ENCODE measurements at places on chromosomes 13 and 19.

DNA sequence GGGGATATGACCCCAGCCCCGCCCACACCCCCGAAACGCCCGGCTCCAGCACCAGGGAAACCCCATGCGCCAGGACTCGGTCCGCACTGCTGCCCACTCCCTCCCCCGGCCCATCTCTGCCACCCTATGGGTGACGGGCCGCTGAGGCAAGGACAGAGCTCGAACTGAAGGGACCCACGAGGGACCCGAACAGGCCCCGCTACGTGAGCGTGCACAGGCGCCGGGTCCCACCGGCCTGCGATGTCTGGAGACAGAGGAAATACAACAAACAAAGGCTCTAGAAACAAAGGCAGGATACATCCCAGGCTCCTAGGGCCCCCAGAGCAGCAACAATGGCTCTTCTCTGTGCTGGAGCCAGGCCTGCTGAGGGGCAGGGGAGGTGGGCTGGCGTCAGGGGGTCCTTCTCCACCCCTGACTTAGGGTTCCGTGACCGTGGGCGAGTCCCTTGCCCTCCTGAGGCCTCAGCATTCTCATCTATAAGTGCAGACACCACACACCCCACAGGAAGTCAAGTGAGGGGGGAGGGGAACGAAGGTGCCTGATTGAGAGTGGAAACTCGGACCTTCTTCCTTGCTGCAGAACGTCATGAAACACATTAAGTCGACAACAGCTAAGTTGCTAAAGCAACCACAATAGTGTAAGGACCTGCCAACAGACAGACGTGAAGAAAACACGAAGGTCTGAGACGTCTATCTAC lies 3.1 kb downstream of the ABHD17A start:
- DNase-seq: no peak

GRCh38 chr19:13794398-13794756 lies 866 bp upstream of the ZSWIM4 start:
- DNase-seq: peak; percentile 99

DNA sequence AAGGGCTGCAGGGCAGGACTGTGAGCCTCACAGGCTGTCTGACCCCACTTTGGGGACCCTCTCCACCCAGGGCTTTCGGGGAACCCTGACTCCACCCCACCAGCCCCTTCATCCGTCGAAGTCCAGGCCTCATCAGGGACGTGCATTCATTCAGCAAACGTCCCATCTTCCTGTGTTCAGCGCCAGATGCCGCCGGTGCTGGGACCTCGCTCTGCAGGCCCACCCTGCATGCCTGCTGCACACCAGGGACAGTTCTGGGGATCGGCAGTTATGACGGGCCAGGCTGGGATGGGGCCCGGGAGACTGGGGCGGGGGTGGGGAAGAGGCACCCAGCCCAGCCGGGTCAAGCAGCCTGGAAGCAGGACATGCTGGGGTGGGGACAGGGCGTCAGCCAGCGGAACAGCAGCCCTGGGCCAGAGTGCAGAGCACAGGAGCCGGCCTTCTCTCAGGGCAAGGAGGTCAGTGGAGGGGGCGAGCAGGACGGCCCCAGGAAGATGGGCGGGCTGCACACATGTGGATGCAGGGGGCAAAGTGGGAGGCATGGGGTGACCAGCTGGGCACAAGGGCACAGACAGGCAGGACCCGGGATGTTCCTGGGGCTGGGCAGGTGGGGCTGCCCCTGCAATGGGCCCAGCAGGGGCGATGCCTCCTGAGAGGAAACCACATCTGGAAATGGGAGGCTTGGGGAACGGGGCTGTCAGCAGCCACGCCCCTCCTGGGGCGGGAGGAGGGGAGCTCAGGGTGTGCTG lies 5.1 kb downstream of the GAMT start:
- no peak for DNase-seq

GRCh38 chr13:81540777-81541176 lies 1199.9 kb upstream of the SPRY2 start:
- DNase-seq: no peak

DNA sequence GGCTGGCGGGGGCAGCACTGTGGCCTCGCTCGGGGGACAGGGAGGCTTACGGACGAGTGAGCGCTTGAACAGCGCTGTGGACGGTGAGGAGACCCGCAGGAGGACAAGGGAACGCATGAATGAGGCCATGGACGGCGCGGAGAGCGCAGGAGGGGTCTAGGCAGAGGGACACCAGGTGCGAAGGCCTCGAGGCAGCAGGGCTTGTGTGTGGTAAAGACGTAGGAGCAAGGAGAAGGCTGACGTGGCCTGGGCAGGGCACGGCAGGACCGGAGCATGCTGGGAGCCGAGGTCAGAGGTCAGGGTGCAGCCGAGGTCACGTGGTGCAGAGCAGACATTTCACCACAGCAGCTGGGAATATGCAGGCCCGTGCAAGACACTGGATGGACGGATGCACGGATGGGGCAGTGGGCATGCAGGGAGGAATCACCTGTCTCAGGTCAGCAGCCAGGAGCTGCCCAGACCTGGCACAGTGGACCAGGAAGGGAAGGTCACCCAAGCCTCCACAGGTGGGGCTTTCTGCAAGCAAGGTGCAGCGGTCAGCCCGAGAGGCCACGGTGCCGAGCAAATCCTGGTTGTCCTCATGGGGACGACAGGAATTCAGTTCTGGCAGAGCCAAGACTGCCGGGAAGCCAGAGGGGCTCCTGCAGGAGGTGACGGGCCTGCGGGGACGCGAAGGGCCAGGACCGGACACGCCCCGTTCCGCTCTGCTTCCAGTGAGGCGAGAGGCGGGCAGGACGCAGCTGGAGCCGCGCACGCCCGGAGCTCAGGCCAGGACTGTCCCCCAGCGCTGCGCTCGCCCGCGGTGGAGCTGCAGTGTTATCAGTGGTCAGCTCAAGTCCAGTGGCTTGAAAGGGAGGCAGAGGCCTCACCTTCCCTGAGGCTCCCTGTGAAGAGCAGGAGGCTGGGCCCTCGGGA lies 72.2 kb downstream of the RASA3 start:
- no peak for DNase-seq

GRCh38 chr19:13051557-13052165 lies 51.0 kb downstream of the LYL1 start:
- no peak for DNase-seq

DNA sequence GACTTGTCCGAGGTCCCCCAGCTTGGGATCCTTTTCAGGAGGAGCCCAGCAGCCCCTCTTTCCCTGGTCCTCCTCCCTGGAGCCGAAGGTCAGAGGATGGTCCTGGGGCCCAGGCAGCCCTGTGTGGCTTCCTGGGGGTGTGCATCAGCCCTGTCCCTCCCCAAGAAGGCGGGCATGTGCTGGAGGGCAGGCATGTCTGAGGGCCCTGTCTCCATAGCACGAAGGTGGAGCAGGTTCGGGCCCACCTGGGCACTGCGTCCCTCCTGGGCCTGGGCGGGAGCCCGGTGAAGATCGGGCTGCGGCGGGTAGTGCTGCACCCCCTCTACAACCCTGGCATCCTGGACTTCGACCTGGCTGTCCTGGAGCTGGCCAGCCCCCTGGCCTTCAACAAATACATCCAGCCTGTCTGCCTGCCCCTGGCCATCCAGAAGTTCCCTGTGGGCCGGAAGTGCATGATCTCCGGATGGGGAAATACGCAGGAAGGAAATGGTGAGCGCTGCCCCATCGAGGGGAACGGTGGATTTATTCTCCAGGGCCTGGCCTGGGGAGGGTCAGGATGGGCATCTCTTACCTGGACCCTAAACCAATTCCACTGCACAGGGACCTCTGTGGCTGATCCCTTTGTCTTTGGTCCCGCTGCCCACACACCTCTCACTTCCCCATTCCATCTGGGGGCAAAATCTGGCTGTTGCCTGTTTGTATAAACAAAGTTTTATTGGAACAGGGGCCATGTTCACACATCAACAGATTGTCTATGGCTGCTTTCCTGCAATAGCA lies 10.9 kb downstream of the TIMM13 start:
- no peak for DNase-seq

DNA sequence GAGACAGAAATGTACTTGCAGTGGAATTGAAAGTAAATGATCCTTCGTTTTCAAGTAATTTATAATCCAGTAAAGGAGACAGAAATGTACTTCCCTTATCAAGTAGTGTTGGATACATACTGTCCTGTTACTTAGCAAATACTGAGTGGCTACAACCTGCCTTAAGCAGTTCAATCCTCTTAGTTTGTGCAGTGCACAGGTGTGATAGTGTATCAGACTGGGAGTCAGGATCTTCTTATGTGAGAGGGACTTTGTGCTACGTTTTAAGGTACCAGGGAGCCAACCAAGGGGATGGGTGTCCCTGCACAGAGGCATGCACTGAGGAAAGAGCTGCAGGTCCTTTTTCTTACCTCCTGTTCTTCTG lies 111.1 kb downstream of the DNAJC3 start:
- DNase-seq: no peak

- DNase-seq: no peak
These were observed 133.9 kb upstream of the TMTC4 start for GRCh38 chr13:100808330-100809128.

DNA sequence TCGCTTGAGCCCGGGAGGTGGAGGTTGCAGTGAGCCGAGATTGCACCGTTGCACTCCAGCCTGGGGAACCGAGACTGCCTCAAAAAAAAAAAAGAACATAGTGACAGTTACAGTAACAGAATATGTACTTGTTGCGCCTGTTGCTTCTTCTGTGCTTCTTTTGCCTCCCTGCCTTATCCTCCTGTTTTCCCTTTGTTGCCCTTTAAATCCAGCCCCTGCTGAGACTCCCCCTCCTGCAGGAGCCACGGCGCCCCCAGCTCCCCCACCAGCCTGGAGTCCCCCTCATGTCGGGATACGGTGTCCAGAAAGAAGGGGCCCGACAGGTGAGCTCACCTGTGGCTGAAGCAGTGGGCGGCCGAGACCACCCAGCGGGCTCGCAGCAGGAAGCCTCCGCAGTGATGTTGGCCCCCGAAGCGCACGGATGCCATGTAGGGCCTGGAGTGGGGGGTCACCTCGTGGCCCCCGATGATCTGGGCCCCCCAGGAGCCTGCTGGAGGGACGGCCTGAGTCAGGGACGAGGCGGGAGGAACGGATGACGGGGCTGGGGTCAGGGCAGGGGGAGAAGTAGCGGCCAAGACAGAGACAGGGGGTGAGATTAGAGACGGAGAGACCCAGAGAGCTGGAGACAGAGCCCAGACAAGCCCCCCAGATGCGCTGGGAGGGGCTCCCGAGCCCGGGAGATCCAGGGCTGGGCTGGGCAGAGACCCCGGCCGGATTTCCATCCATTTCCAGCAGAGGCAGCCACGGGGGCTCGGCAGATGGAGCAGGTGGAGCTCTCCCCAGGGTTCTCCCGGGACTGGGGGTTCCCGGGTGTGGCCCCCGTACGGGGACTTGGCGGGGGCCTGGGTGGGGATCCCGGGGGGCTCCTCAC lies 536 bp downstream of the PRSS57 start:
- no peak for DNase-seq

- no peak for DNase-seq
These were observed 2613.9 kb upstream of the PCDH20 start for GRCh38 chr13:64029343-64030093.

- DNase-seq: no peak
These were observed 17.2 kb downstream of the PKN1 start for GRCh38 chr19:14450168-14450874.

DNA sequence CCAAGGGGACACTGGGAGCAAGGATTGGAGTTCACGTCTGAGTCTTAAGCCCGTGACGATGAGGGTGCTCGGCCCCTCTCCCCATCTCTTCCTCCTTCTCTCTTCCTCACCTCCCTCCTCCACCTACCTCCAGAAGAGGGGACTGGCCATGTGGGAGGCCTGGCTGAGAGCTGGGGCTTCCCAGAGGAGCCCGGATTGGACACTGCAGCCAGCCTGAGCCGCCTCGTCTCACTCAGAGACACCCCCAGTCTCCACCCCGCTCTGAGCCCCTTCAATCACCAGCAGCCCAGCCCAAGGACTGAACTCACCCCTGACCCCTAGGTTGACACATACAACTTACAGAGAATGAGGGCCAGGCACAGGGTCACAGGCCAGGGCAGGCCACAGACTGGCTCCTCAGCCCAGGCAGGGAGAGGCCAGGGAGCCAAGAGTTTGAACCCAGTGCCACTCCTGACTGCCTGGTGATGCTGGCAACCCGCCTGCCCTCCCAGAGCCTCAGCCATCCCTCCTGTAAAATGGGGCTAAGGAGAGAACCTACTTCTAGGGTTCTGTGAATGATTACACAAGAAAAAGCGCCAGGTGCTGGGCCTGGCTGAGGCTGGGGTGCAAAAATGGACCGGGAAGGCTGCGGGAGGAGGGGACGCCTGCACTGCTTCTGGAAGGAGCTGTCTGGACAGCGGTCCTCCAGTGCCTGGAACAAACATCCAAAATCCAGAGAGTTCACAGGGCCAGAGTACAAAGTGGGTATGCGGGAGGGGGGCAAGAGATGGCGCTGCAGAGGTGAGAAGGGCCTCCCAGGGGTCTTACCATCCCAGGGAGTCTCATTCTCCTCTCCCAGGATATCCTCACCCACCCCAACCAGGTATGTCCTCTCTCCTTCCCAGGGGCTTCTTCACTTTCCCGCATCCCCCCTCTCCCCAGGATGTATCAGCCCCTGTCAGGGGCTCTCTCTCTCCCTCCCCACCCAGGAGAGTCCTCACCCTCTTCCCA lies 1.1 kb downstream of the CD79A start:
- DNase-seq: no peak

DNA sequence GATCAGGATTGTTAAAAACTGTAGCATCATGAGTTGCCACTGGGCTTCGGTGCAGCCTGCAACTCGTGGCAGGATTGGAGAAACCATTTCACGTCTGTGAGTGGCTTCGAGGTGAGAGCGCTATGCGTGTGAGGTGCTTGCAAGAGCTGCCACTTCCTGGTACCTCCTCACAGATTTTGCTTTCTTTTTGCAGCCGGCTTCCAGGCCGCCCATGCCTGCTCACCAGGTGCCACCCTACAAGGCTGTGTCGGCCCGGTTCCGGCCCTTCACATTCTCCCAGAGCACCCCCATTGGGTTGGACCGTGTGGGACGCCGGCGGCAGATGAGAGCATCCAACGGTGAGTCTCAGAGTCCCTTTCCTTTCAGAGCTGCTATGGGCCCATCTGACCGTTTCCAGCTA lies 57.9 kb upstream of the C1QTNF9 start:
- no peak for DNase-seq

- DNase-seq: no peak
These were observed 553.6 kb upstream of the ATXN8OS start for GRCh38 chr13:69553976-69554375.

GRCh38 chr19:34838753-34839431 lies 65.9 kb upstream of the ZNF599 start:
- no peak for DNase-seq

DNA sequence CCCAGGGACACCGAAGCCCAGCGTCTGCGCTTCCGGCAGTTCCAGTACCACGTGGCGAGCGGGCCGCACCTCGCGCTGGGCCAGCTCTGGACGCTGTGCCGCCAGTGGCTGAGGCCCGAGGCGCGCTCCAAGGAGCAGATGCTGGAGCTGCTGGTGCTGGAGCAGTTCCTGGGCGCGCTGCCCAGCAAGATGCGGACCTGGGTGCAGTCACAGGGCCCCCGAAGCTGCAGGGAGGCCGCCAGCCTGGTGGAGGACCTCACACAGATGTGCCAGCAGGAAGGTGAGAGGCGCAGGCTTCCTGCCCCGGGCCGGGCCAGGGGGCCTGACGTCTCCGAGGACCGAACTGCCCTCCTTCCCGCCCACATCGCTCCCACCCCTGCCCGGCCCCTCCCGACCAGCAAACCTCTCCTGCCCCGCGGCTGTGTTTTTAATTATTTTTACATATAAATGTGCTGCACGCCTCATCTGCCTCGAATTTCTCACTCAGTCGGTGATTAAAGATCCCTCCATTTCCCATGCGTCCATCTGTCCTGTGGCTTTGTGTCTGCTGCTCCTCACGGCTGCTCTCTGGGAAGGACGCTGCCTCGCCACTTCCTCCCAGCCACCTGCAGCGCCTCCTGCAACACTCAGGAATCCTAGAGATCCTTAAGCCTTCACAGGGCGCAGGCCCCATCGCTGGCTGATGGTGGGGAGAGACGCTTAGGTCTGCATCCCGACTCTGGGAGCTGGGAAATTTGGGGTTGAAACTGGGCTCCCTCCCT lies 4.3 kb downstream of the ZSCAN1 start:
- DNase-seq: no peak
